SHP77 (cell line): ENCODE measurements at places on chromosomes 2 and 18.

- DNase-seq = no peak
These were observed 29.7 kb upstream of the TXNDC2 start for GRCh38 chr18:9856092-9856491.

DNA sequence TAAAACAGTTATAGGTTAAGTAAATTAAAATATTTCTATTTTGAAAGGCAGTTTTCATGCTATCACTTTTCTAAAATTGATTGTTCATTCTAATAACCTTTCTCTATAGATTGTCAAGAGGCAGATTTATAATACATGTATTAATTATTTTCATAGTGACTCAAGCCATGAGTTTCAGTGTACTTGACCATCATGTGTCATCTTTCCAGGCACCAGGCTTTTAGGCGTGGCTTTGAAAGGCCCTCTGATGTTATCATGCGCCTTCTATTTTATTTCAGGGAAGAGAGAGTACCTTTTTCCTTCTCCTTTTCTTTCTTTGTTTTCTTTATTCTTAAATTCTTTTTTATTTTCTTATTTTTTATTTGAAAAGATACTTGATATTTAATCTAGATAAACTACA lies 128.3 kb upstream of the ETAA1 start:
- DNase-seq = no peak

DNA sequence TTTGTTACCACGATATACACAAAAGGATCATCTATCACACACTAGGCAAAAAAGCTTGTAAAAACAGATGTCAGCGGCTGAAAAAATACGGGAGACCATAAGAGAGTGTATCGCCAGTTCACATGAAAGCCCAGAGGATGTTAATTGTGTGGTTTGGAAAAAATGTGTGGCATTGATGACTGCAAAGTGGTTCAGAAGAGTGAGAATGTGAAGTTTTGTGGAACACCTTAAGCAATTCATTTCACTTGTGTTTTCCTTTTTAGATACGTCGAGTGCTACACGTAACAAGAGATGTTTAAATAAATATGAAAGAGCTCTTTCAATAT lies 61.7 kb upstream of the DAPL1 start:
- DNase-seq = no peak

GRCh38 chr2:30224151-30224550 lies 7.2 kb upstream of the LBH start:
- DNase-seq = no peak

GRCh38 chr2:160909781-160910242 lies 250.4 kb upstream of the TANK start:
- no peak for DNase-seq

DNA sequence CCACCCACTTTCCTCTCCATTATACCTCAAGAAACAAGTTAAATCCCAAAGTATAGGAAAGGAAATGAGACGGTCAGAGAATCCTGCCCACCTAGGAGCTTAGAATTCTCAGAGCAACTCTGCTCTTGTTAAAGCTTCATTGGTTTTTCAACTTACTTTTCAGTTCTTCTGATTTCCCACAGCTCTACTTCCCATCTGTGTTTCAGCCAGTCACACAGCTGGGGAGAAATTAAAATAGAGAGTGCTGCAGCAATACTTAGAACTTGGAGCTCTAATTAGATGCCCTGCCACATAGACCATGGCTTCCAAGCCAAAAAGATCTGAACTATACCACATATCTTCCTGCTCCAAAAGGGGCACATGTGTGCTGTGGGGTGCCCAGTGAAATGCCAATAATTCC lies 166.7 kb downstream of the RIT2 start:
- no peak for DNase-seq

DNA sequence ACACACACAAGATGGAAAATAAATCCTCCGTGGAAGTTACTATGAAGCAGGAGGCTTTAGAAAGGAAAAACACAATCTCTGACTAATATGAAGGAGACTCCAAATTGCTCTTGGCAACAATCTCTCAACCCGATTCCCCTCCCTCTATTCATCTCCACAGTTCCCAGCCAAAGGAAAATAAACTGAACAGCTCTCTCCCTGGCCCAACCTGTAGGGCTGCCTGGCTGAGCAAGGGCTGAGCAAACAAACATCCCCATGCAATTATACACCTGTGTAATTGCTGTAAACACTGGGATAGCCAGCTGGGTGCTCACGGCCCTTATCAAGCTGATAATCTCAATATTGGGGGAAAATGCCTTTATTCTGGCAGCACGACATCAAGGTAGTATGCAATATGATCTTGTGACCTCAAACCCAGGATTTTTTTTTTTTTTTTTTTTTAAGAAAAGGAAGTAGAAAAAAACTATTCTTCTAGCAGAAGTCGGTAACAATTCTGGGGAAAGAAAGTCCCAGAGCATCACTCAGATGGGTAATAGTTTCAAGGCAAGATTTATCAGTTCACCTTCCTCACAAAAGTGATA lies 203.3 kb upstream of the SMAD2 start:
- DNase-seq = peak; percentile 65

- DNase-seq = no peak
These were observed 21.0 kb upstream of the NRP2 start for GRCh38 chr2:205661281-205661680.

GRCh38 chr18:49756671-49757362 lies 56.5 kb downstream of the ACAA2 start:
- no peak for DNase-seq

GRCh38 chr2:240340361-240340761 lies 95.1 kb upstream of the GPC1 start:
- no peak for DNase-seq

GRCh38 chr2:191171286-191171685 lies 20.5 kb upstream of the STAT4 start:
- DNase-seq = no peak

DNA sequence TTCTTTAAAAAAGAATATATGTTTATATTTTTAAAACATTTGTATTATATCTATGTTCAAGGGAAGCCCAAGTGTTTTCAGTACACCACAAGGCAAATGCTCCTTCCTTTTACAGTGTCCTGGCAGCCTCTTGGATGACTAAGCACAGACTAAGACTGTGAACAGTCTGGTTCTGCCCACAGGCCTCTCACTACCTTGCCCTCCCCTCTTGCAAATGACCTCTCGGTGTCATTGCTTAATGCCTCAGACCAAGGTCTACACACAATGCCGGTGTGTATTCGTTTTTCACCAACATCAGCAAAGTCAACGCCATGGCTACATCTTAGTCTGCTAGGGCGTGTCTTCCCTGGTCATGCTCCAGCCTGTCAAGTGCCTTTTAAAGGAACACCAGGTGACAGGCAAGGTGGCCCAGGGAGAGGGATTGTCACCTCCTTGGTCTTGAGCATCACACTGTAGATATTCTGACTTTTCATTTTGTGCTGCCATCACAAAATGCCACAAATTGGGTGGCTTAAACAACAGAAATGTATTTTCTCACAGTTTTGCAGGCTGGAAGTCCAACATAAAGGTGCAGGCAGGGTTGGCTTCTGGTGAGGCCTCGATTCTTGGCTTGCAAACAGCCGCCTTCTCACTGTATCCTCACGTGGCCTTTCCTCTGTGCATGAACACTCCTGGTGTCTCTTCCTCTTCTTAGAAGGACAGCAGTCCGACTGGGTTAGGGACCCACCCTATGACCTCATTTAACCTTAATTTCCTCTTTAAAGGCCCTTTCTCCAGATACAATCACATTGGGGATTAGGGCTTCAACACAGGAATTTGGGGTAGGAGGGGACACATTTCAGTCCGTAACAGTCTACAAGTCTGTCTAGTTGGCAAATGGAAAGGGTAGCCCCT lies 266.5 kb downstream of the KLHL29 start:
- no peak for DNase-seq

- no peak for DNase-seq
These were observed 20.8 kb upstream of the PUM2 start for GRCh38 chr2:20371323-20372025.

- DNase-seq = peak; percentile 78
These were observed 226.9 kb downstream of the TMEM163 start for GRCh38 chr2:134491771-134492441.

GRCh38 chr2:163436963-163437362 lies 298.8 kb downstream of the FIGN start:
- DNase-seq = no peak

GRCh38 chr2:20457661-20458630 lies 11.1 kb downstream of the RHOB start:
- no peak for DNase-seq

- no peak for DNase-seq
These were observed 94.9 kb downstream of the NETO1 start for GRCh38 chr18:72772916-72773315.

DNA sequence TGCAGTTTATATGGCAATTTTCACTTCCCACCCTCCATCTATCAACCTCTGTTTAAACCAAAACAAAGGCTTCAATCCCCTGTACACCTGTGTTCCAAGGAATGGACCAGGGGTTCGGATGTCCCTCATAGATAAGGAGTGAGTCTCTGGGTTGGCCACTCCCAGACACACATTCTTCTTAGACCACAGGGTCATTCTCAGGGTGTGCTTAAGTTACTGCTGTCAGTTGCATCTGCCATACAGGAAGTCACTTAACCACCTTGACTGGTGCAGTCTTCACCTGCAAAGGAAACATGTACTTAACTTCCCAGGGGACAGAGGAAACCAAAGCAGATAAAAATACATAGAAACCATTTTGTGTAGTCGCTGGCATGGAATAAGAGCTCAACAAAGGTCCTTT lies 151.0 kb upstream of the NDUFV2 start:
- DNase-seq = no peak

DNA sequence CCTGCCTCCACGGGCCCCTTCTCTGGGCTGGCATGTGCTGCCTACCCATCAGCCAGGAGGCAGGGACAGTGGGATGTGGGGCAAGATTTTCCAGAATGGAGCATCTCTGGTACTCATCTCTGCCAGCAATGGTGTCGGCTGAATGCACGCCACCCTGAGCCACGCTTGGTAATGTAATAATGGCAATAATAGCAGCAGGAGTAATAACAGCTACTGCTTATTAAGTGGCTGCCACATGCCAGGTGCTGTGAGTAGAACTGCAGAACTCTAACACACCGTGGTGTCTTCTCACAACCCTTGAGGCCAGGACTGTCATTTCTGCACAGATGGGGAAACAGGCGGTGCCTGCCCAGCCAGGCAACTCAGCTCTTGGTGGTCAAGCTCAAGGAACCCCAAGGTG lies 113.6 kb downstream of the CELF4 start:
- no peak for DNase-seq

GRCh38 chr18:70653671-70654070 lies 364.8 kb downstream of the SOCS6 start:
- no peak for DNase-seq

DNA sequence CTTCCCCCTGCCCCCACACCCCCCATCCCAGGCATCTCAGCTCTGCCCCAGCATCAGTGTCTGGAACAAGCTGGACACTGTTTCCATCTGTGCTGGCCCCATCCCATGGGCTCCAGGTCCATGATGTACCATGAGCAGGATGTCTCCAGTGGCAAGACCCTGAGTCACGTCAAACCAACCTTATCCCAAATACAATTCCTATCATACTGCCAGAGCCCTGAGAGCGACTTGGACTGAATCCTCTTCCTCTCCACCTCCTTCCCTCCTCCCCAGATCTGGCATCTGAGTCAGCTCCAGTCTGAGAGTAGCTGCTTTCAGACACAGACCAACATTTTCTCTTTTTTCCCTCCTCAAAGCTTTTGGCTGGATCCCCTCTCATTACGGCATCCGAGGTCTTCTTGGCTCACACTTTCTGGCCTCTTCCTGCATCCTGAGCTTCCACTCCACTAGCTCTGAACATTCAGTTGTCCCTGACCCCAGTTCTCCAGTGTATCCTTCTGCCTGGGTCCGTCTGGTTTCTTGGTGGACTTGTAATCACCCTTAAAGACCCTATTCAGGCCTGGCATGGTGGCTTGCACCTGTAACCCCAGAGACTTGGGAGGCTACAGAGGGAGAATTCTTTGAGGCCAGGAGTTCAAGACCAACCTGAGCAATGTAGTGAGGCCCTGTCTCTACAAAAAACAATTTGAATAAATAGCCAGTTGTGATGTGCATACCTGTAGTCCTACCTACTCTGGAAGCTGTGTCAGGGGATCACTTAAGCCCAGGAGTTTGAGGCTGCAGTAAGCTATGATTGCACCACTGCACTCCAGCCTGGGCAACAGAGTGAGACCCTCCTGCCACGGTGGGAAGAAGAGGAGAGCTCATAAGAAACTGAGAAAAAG lies 68.3 kb downstream of the ACKR3 start:
- DNase-seq = no peak

DNA sequence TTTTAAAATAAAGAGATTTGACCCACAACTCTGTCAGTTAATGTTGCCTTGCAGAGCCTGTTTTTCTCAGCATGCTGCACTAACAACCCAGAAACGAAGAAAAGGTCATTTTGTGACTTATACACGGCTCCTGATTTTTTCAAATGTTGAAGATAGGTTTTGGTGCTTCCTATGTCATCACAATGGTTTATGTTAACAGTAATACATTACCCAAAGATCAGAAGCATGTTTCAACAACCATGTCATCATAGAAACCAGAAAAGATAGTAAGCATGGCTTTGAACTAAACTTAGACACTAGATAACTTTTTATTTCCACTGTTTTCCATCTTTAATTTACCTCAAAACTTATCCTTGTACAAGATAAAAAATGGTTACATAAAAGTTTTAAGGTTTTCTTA lies 10.1 kb downstream of the BAZ2B start:
- no peak for DNase-seq

DNA sequence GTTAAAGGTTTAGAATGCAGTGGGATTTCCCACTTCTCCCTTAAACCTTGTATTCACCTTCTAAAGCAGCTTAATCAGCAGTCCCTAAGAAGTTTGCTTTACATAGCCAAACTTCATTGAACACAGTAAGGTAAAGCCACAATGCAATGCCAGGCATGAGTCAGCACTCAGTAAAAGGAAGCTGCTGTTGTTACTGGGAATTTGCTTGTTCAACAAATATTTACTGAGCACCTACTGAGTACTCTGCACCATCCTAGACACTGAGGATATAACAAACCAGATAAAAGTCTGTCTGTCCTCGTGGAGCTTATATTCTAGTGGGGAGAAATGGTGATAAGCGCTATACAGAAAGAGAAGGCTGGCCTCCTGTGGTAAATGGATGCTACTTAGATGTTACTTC lies 162.7 kb downstream of the PKP4 start:
- no peak for DNase-seq

GRCh38 chr18:2826581-2826980 lies 20.2 kb upstream of the EMILIN2 start:
- DNase-seq = no peak

DNA sequence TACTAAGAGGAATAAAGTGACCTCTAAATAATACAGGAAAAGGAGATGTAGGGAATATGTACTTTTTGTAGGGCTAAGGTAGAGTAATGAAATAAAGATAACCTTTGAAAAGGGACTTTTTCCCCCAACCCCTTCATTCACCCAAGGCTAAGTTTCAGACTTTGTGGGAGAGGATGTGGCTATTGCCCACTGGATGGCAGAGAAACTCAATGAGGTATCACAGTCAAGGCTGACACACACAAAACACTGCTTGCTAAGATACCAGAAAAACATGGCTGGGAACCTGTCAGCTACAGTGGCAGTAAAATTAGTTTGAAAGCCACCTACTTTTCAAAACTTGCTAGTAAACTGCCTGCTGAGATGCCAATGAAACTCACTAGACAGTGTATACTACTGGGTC lies 158.8 kb upstream of the WDSUB1 start:
- DNase-seq = no peak

GRCh38 chr2:209579230-209579749 lies 155.4 kb downstream of the MAP2 start:
- DNase-seq = peak; percentile 96

- no peak for DNase-seq
These were observed 25.2 kb downstream of the CAB39 start for GRCh38 chr2:230737791-230738226.
